H54 (cell line): ENCODE measurements at places on chromosomes 2 and 18.

GRCh38 chr2:40192864-40193669, 258.8 kb downstream of the SLC8A1 start:
- DNase-seq, result no peak

DNA sequence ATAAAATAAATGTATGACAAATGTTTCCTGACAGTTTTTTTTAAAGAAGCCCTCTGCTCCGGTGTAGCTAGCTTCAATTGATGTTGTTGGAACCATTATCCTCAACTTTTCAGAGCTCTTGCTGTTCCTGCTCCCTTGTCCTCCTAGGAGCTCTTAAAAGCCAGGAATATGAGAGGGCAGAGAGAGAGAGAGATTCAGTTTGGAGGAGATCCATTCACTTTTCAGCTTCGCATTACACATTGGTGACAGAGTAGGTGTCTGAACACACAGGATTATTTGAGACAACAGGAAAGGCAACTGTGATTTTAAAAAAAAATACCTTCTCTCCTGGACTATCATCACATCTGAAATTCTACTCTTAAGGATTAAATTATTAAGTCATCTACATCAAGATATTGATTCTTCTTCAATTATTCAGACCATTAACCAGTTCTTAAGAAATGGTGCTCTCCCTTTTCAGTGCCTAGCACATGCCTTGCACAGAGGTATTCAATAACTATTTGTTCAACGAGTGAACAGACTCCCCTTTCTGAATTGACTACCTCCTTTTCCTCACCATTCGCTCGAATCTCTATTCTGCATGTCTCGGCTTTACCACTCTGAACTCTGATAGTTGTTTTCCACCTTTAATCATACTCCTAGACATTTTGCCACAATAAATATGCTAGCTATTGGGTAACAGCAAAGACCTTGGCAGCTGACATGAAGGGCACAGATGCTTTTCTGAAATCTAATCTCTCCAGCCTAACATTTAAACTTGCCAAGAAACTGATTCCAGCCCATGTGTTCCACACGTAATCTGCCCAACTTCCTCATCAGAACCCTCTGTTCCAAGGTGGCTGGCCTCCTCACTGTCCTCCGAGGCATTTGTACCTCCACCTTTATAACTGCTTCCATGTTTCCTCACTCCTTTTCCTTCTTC, 28.6 kb upstream of the SLC35F5 start:
- DNase-seq, result no peak

- no peak for DNase-seq
Observed at GRCh38 chr18:63523660-63524059, 18.5 kb upstream of the SERPINB12 start.

- no peak for DNase-seq
Observed at GRCh38 chr18:75213611-75214331, 3.2 kb downstream of the TSHZ1 start.

GRCh38 chr2:168246483-168247340, 683 bp downstream of the STK39 start:
- peak; percentile 60 for DNase-seq

DNA sequence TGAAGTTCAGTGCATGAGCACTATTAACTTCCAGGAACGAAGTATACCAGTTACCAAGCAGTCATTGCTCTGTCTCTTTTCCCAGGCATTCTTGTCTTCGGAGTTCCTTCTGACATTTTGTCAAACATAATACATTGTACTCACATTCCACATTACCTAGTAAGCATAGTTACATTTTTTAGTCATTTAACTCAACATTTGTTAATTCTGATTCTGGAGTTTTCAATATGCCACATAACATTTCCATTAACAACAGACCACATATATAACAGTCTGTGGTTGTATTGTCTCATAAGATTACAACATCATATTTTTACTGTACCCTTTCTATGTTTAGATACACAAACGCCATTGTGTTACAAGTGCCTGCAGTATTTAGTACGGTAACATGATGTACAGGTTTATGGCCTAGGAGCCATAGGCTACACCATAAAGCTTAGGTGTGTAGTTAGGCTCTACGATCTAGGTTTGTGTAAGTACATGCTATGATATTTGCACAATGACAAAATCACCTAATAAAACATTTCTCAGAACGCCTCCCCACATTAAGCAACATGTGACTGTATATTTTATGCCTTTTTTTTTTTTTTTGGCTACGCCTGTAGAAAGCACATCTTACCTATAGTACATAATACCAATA, 187.1 kb downstream of the DYM start:
- DNase-seq, result no peak

DNA sequence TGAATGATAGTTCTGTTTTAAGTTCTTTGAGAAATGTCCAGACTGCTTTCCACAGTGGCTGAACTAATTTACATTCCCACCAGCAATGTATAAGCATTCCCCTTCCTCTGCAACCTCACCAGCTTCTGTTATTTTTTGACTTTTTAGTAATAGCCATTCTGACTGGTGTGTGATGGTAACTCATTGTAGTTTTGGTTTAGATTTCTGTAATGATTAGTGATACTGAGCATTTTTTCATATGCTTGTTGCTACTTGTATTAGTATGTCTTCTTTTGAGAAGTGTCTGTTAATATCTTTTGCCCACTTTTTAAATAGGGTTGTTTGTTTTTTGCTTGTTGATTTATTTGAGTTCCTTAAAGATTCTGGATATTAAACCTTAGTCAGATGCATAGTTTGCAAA, 223.7 kb downstream of the SLC4A10 start:
- DNase-seq, result no peak

DNA sequence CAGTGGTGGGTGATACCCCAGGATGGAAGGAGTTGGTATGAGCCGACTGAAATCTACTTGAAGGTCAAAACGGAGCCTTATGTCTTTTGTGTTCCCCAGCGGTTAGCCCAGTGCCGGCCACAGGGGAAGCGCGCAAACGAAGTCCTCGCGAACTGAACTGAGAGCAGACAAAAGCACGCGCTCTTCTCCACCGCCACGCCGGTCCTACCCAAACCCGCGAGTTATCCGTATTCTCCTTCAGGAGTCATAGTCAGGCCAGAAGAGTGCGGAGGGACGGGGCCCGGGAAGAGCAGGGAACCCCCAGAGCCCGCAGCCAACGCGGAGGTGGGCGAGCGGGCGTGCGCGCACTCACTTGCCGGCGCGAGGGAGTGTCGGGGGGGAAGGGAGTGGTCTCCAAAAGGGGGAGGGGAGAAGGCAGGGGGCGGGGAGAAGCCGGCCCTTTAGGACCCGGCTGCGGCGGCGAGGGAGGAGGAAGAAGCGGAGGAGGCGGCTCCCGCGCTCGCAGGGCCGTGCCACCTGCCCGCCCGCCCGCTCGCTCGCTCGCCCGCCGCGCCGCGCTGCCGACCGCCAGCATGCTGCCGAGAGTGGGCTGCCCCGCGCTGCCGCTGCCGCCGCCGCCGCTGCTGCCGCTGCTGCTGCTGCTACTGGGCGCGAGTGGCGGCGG, at the start of gene IGFBP2:
TSS of gene IGFBP2 (plus strand) at position 469 of the 664 bp plus-strand sequence. CDS start at position 573, 104 bp downstream.
- DNase-seq, result no peak

- no peak for DNase-seq
Observed at GRCh38 chr2:10495988-10496313, 47.8 kb upstream of the ODC1 start.

DNA sequence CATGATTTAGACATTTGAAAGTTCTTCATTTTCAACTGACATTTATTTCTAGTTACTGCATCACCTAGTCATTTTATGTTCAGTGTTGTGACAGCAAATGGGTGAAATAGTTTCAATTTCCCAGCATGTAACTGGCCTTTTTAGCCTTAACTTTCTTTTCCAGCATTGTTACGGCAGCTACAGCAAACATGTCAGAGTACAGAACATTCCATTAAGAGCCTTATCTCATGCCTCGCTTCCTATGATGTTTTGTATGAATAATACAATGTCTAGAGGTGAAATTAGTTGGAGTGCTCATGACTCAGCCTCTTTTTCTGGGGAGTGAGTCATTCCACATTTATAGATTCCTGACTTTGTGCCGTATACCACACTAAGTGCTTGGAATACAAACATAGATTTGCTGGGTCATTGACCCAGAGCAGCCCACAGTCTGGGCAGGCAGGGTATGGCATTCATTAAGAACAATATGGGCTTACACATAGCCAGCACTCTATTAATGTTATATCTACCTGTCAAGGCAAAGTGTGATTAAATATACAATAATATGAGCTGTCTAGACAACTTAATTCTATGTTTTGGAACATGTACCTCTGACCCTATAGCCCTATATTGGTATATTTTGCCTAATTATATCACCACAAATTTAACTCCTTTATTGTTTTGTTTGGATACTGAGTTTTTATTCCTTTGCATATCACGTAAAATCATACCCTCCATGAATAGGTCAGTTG, 72.2 kb downstream of the MAP2 start:
- peak; percentile 16 for DNase-seq

DNA sequence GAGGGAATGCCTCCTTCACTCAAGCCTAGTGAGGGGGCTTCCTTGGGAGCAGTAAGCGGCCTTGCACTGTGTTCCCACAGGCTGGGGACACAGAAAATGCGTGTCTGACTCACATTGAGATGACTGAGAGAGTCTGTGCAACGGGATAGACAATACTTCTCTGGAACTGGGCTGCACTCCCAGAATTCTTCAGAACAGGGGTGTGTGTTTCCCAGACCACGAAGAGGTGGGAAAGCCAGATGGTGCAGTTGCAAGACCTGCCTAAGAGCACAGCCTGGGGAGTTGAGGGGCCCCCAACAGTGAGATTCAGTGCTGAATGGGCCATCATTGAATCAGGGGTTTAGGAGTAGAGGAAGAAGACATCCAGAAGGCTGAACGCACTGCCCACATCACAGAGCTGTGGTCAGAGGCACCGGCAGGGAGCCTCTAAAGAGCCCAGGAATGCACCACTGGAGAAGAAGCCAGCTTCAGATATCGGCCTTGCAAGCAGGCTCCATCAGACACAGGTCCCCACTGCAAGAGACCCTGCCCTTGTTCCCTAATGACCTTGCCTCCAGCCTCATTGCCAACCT, 36.6 kb upstream of the MRPL19 start:
- no peak for DNase-seq

DNA sequence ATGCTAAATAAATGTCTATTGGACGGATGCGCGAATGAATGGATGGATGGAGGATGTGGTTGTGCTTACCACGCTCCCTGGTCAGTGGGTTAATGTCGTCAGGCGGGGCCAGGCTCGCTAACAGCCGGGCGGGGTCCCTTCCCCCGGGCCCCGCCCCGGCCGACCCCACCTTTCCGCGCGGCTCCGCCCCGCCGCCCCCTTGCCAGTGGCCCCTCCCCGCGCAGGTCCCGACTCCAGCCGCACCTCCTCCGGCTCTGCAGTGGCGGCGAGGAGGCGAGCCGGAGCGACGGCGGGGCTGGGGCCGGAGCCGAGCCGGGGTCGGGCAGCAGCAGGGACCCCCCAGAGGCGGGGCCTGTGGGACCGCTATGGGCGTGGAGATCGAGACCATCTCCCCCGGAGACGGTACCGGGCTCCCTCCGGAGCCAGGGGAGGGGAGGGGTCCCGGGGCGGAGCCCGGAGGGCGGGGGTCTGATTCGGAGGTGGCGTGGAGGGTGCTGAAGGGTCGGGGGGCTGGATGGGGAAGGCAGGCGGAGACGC, at the start of gene FKBP1B:
TSS of gene FKBP1B (plus strand) at position 257 of the 537 bp plus-strand sequence. CDS start at position 366, 109 bp downstream.
- DNase-seq, result peak; percentile 47

DNA sequence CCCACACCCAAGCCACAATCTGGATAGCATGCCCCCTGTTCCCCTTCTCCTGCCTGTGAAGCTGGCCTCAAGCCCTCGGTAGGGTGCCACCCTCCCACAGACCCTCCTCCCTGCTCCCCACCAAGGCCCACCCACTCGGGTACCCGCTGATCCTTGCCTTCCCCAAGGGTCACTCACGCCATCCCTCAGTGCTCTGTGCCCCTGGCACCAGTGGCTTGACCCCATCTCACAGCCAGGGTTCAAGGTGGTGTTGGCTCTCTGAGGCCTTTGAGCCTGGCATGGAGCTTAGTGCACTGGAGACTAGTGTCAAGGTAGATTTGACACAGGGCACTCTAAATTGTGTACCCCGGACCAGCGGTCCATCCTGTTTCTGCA, 11.9 kb downstream of the ADRA2B start:
- no peak for DNase-seq

GRCh38 chr2:150644298-150645067, 157.0 kb upstream of the RND3 start:
- no peak for DNase-seq

DNA sequence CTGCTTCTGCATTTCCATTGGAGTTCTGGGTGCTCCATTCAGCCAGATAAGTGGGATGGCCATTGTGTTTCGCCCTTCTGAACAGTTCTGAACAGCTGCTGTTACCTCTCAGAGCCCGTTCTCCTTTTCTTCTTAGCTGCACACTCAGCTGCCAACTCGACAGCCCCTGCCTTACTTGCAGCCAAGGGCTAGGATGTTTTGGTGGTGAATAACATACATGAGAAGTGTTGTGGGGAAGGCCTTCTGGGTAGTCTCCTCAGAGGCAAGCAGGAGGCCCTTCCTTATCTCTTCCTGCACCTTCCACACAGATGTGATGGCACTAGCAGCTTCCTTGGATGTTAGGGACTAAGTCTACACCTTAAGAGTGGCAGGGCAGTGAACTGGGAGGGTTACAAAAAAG, 138.4 kb upstream of the NOSTRIN start:
- no peak for DNase-seq

- DNase-seq, result no peak
Observed at GRCh38 chr2:14693874-14694273, 61.4 kb downstream of the LRATD1 start.

- no peak for DNase-seq
Observed at GRCh38 chr18:79169958-79170555, 100.9 kb downstream of the ATP9B start.

- no peak for DNase-seq
Observed at GRCh38 chr2:40403233-40403836, 48.6 kb downstream of the SLC8A1 start.

DNA sequence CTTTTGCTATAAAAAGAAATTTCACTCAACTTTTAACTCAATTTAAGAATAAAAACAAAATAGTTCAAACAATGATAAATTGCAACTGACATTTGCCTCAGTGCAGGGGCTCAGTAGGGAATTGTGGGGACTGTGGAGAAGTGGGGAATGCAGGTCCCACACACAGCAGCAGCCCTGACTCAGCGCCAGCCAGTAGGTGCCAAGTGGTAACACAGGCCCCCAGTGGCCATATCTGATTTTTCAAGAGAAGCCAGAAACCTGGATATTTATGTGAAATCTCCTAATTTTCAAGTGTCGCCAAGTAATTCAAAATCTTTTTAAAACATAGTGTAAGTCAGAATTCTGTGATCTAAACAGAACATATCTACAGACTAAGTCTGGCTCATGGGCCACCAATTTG, 186.3 kb downstream of the EN1 start:
- no peak for DNase-seq

DNA sequence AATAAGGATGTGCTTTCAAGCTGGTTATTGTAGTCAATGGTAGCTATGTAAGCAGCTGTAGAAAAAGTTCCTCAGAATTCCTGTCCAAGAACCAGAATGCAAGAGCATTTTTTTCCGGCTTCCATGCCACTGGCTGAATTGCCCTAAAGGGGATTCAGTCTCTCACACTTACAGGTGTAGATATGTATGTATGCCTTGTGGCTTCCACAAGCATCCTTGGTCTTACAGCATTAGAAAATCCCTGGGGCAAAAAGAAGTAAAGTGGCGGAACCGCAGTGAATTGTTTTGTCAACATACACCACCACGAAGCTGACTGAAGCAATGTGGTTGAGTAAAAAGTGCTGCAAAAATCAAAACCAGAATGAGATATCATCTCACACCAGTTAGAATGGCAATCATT, 54.6 kb downstream of the FANCL start:
- no peak for DNase-seq

GRCh38 chr18:26738706-26739105, 126.8 kb downstream of the AQP4 start:
- DNase-seq, result no peak
